AG20443 (cell line): ENCODE measurements at places on chromosomes 16 and 17.
A peak's percentile ranks its signal among the peaks of the same experiment; 100 is the strongest.

- DNase-seq: peak; percentile 23
These were observed 38.7 kb upstream of the RHOT1 start for GRCh38 chr17:32103476-32104113.

- no peak for DNase-seq
These were observed 28.9 kb downstream of the TANC2 start for GRCh38 chr17:62994931-62995330.

- DNase-seq: peak; percentile 40
These were observed 20.7 kb upstream of the NAGS start for GRCh38 chr17:43983515-43984411.

- no peak for DNase-seq
These were observed 699 bp downstream of the MPRIP start for GRCh38 chr17:17042851-17043460.

DNA sequence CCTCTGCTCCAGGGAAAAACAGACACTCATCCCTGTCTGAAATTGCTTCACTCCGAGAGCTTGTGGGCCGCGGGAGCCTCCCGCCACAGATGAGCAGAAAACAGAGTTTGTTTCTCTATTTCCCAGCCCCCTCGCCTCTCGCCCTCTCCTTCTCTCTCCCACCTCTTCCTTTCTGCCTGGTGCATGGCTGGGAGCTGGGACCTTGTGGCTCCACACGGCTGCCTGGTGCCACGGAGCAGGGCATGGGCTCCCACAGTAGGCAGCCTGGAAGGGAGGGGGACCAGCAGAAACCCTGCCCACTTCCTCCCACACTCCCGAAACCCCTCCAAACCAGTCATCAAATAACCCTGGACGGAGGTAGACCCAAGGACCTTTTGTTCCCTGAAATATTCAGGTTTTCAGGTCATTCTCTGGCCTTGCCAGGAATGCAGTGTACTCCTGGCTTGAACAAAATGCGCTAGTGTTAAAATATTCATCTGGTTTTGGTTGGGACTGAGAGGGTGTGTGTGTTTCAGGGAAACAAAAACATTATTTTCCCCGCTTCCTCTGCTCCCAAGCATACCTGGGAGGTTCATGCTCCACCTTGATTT is 204.9 kb downstream of the C16orf78 start:
- DNase-seq: no peak

GRCh38 chr16:15608398-15609285 is 34.3 kb downstream of the MARF1 start:
- DNase-seq: no peak

DNA sequence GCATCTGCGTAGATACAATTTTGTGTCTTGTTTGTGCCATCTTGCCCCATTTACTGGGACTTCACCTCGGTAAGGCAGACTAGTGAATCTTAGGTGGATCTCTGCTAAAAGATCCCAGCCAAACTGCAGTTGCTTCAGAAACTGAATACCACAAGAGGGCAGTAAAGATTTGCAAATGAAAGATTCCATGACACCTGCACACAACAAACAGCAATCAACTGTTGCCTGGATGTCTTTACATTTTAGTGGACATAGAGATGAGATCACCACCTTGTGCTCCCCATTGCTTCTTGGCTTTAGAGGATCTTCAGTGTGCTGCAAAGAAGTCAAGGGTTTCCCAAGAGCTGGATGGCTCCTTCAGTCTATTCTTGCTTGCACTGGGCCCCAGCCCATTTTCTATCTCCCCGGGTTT is 119.2 kb upstream of the CACNG5 start:
- peak; percentile 76 for DNase-seq

GRCh38 chr17:27530764-27531391 is 74.6 kb downstream of the KSR1 start:
- DNase-seq: peak; percentile 36

GRCh38 chr16:87374313-87374712 is 9.3 kb downstream of the FBXO31 start:
- no peak for DNase-seq

DNA sequence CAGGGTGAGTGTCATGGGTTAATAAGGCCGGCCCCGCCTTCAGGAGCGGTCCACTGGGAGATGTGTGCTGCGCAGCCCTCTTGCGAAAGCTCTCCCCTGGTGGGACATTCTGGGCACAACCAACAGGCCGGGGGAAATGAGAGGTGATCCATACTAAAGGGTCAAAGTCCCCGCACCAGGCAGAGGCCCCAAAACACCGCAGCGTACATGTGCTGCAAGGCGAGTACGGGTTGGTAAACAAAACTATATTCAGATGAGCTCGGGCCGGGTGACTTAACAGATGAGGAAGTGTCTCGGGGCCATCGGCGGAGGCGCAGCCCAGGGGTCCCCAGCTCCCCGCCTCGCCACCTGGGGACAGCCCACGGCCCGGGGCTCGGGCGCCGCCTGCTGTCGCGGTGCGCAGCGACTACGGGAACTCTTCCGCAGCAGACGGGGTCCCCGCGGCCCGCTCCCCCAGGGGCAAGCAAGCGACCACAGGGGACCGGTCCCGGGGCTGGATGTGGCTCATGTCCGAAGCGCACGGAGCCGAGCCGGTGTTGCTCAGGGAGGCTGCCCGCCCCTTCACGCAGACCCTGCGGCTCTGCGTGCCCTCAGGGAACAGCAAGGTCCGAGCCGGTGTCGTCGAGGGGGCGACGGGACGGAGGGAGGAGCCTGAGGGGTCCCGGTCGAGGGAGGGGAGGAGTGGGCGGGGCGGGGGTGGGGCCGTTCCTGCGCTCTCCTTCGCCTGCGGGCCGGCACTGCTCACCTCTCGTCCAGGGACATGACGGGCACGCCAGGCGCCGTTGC is at the start of gene RAB37:
RAB37 (plus strand) TSS at position 744 of the 786 bp plus-strand sequence; CDS start at position 761, 17 bp downstream.
- peak; percentile 40 for DNase-seq

GRCh38 chr17:44176257-44176656 is 5.8 kb downstream of the ASB16 start:
- no peak for DNase-seq

- no peak for DNase-seq
These were observed 8.3 kb downstream of the LIG3 start for GRCh38 chr17:34988644-34989043.

- DNase-seq: no peak
These were observed 30.4 kb downstream of the ATP2C2 start for GRCh38 chr16:84398701-84399100.

DNA sequence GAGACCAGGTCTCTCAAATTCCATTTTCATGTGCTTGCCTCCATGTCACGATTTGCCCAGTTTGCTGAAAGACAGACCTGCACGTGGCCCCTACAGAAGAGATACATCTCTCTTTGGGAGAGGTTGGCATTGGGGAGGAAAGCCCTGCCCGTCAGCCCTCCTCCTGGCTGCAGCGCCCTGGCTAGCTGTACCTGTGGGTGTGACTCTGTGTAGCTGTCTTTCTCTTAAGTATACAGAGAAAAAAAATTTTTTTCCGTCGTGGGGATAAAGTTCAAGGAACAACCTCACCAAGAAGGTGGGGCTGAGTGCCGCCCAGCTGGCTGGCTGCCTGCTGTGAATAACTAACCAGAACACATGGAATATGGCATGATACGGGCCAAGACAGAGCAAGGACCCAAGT is 26.5 kb downstream of the TMEM98 start:
- DNase-seq: no peak

- DNase-seq: peak; percentile 51
These were observed 3.3 kb downstream of the SRCIN1 start for GRCh38 chr17:38602453-38602852.

GRCh38 chr17:73029991-73030390 is 62.5 kb downstream of the SLC39A11 start:
- DNase-seq: no peak

GRCh38 chr16:66549284-66550131 is at the start of gene TK2:
TK2 (minus strand) TSS chr16:66550122; CDS start chr16:66550061, 61 bp downstream.
- DNase-seq: peak; percentile 92

DNA sequence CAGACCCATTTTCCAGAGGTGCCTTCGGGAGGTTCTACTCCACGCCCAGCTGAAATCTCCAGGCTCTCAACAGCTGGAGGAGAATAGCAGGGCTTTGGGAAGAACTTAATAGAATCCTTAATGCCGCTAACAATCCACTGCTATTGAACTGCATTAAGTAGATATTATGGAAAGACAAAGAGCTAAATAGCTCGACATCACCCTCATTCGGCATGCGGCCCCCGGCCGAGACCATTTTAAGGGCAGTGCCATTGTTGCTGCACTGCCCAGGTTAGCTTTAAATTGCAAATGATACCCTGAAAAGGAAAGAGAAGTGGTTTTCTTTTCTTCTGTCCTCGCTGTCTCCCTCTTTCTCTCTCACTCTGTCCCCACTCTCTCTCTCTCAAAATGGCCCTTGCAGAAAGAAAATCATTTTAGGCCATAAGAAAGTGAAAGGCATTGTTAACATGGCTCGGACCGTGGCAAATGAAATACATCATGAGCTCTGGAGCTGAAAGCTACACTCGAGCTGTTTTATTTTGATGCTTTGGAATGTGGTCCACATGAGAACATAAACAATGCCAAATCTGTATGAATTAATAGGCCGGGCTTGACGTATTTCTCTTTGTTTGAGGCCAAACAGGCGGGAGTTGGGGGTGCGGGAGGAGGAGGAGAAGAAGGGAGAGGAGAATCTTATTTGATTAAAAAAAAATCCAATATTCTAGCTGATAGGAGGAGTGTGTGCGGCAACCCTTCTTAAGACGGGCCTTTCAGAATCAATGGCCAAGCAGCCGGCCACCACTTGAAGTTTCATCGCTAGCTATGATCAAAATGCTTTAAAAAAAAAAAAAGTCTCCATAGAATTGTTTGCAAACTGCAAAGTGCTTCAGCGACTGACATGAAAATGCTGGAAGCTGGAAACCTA is 298.8 kb upstream of the IRX3 start:
- DNase-seq: no peak

- DNase-seq: peak; percentile 58
These were observed 15.4 kb upstream of the HELZ start for GRCh38 chr17:67260170-67260987.

GRCh38 chr17:19433727-19434340 is 22.8 kb downstream of the RNF112 start:
- no peak for DNase-seq

GRCh38 chr16:71746442-71747046 is 22.0 kb upstream of the PHLPP2 start:
- peak; percentile 55 for DNase-seq

- peak; percentile 67 for DNase-seq
These were observed 16.0 kb downstream of the CENPX start for GRCh38 chr17:82006468-82007227.

DNA sequence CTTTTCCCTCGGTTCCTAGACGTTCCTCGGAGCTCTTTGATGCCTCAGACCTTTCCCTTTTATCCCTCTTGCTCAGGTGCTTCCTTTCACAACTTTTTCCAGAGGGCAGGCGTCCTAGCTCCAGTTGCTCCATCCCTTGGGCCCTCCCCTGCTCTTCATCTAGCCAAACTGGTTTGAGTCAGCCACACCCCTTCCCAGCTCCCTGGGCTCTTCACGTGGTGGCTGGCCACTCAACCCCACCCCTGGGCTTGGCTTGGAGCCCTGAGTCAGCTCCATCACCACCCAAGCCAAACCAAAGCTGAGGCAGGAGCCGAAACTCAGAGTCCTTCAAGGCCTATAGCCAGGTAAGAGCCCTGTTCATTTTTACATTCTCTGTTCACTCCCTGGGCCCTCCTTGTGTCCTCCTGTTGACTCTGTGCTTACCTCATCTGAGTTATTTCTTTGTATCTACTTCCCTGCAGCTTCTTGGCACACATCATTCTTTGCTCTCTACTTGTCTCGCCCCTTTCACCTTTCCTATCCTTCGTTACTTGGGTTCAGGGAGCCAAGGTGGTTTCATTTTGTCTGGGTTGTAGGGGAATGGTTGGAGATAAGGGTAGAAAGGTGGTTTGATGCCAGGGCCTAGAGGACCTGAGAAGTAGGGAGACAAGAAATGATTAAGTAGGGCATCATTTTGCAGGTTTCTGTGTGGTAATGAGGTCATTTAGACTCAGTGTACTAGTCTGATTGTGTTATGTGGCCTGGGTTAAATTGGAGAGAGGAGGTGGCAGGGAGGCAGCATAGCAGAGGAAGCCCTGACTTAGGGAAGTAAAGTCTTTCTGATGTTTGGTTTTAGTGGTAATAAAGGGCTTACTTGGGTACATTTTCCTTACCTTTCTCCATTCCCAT is 7.6 kb upstream of the PHKG2 start:
- DNase-seq: peak; percentile 97

- no peak for DNase-seq
These were observed 379.2 kb upstream of the ZFHX3 start for GRCh38 chr16:73427164-73427563.

DNA sequence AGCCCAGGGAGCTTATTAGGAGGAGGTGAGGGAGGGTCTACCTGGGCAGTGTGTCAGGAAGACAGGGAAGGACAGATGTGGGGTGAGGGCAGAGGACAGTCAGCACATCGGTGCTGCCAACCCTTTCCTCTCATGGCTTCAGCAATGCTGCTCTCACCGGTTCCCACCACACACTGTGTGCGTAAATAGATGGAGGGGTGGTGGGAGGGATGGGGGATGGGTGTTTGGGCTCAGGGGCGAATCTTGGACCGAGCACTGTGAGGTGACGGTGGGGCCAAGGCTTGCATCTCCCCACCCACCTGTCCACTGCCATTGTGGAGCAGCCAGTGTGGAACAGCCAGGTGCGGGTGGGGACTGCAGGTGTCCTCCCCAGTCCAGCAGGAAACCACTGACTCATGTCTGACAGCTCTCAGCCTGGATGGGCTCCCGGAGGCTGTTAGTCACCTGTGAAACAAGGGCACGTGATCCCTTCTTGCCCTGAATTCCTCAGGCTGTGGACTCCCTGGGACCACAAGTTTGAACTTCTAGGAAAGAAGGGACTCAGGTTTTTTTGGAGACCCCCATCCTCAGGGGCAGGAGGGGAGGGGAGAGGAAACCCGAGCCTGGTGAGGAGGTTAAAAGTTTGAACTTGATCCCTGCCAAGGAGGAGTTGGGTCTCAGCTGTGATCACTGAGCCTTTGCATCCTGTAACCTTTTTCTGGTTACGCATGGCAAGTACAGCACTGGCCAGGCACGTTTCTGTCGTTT is 42.7 kb upstream of the SMPD3 start:
- peak; percentile 73 for DNase-seq

DNA sequence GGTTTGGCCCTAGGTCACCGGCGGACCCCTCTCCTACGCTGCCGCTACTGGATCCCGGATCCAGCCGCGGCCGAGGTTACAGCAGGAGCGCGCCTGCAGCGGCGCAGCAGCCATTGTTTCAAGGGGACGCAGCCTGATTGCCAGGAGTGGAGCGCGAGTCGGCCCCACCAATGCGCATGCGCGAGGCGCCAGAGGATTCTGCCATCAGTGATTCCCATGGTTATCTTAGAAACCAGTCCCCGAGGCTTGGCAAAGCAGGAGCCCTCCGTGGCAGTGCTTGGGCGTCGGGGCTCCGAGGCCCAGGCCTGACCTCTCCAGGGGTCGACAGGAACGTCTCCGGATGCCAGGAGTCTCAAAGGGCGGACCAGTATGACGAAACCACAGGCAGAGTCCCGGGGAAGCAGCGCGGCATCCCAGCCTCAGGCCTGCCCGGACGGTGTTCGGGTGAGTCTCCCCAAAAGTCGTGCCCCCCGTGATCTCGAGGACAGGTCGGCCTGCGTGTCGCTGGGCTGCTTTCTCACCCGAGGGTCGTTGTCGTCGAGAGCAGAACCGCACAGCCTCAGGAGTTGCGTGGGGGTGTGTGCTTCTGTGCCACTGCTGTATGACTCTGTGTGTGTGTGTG is 608.5 kb downstream of the KCNJ18 start:
- no peak for DNase-seq

GRCh38 chr17:80225230-80225629 is 5.0 kb downstream of the SLC26A11 start:
- DNase-seq: no peak

GRCh38 chr16:10210944-10211343 is 28.7 kb upstream of the GRIN2A start:
- DNase-seq: no peak

GRCh38 chr16:31807086-31807485 is 66.5 kb upstream of the ZNF267 start:
- no peak for DNase-seq

GRCh38 chr16:50204453-50205108 is 51.5 kb downstream of the TENT4B start:
- DNase-seq: peak; percentile 29
